CD4-positive, alpha-beta T cell treated with Interleukin-12 subunit alpha and Interleukin-12 subunit beta, for 1 hour (primary cell): ENCODE measurements at places on chromosomes 16 and 17.
A peak's percentile ranks its signal among the peaks of the same experiment; 100 is the strongest.

DNA sequence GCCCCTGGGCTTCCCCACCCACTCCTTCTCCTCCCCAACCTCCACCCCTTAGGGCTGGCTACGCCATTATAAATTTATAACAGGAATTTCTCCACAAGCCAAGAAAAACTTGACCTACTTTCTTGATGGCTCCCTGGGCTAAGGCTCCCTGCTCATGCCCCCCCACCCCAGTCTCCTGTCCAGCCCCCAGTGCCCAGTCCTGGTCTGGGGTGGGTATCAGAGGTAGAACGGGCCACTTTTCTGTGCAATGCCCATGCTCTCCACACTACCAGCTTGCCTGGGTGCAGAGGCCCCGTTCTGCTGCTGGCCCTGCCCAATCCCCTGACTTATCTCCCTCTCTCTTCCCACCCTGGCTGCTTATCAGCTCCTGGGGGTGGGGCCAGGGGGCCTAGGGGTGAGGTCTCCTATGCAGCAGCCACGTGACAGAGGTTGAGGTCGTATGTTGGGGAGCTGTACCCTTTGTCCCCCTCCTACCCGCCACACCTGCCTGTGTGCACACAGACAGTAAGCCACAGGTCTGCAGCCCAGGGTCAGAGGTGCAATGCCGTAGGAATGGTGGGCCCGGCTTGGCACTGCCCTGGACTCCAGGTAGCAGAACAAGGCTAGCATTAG lies 10.1 kb downstream of the THRA start:
- no peak for DNase-seq

GRCh38 chr16:931626-932500 lies 38.9 kb downstream of the LMF1 start:
- no peak for DNase-seq

GRCh38 chr17:78868391-78868790 lies 27.8 kb upstream of the USP36 start:
- no peak for DNase-seq

- no peak for DNase-seq
Observed at GRCh38 chr16:22130528-22130927, 31.8 kb upstream of the SDR42E2 start.

GRCh38 chr17:17119533-17119932 lies 77.3 kb downstream of the MPRIP start:
- peak; percentile 65 for DNase-seq

DNA sequence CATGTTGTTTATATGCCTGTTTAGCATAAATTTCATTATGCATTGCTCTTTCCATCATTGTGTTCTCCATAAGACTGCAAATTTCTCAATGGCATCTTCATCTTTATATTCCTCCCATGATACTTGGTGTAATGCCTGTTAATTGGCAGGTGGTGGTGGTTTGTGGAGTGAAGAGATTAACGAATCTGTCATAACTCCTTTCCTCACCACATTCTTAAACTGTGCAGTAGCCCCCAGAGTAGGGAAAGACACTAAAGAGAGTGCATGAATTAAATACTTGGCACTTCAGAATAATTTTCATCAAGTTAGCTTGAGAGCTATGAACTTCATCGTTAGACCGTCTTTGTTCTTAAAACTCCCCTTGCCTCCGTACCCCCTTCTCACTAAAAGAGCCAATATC lies 329.7 kb downstream of the HS3ST3B1 start:
- no peak for DNase-seq

DNA sequence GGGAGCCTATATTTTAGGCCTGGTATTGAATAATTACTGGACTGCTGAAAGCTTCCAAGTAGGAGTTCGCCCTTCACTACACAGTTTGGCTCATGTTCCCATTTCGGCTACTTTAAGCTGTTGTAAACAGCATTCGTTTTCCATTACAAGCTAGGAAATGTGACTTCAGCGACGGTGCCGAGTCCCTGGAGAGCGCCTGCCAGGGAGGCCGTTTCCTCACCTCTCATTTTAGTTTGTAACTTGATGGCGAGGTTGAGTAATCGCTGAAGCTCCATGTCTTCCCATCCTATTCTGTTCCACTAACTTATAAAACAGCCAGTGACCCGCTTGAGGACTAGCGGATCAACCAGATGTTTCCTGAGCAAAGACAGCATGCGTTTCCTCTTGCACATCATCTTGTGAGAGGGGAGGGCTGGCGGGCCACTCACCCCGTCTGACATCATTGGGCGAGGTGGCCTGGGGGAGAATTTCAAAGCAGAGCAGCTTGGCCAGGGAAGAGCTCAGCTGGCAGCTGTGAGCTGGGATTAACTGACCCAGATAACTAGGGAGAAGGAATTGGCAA lies 32.9 kb downstream of the PCTP start:
- no peak for DNase-seq

DNA sequence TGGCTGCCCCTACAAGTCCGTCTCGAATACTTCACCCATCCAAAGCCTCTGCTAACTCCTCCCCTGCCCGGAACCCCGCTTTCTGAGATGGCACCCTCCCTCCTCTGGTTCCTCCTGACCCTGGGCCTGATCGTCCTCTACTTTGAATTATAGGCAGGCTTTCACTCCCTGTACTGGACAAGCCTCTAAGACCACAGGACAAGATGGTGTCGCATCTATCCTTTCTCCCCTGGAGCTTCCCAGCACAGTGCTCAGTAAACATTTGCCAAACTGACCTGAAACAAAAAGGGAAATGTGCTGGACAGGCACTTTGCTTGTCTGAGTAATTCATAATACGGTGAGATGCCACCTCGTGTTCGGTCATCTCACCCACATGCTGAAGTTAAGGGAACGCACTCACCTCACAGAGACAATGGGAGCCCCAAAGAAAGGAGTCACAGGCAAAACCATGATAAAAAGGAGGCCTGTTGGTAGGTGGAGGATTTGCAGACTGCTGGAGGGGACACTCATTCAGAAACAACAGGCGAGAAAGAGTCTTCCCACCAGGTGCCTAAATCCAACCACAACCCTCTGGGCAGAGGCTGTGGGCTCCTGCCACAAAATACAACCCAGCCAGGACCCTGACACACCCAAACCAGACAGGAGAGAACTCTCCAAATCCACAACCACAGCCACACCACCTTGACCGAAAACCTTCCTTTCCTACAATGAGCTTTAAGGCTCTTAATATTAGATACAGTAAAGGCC lies 28.2 kb downstream of the SNN start:
- DNase-seq, result no peak

- DNase-seq, result no peak
Observed at GRCh38 chr16:11014136-11014535, 69.8 kb downstream of the CLEC16A start.

GRCh38 chr17:28747051-28747691 lies 3.4 kb downstream of the TRAF4 start:
- no peak for DNase-seq

DNA sequence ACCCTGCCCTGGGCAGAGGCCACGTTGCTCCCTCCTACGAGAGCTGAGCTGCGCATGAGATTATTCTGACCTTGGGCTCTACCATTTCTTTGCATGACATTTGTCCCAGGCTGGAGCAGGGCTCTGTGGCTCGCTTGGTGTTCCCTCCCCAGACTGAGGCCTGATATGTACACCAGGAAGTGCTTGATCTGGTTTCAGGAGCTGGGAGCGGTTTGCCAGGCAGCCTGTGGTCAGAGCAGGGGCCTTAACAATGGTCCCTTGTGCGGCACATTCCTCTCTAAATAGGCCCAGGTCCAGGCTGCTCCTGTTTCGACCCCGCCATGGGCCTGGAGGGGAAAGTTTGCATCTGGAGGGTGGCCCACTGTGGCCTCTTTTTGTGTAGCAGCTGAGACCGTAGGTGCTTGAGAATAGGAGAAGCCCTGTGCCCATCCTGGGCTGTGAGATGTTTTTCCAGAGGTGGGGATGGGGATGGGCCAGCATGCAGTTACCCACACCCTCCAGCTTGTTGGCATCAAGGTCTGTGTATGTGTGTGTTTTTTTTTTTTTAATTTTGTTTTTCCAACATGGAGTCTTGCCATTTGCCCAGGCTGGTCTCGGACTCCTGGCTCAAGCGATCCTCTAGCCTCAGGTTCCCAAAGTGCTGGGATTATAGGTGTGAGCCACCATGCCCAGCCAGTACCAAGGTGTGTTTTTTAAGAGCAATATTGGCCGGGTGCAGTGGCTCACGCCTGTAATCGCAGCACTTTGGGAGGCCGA lies 253.9 kb downstream of the SEC14L1 start:
- no peak for DNase-seq

GRCh38 chr16:78523212-78523985 lies 423.9 kb downstream of the WWOX start:
- no peak for DNase-seq

DNA sequence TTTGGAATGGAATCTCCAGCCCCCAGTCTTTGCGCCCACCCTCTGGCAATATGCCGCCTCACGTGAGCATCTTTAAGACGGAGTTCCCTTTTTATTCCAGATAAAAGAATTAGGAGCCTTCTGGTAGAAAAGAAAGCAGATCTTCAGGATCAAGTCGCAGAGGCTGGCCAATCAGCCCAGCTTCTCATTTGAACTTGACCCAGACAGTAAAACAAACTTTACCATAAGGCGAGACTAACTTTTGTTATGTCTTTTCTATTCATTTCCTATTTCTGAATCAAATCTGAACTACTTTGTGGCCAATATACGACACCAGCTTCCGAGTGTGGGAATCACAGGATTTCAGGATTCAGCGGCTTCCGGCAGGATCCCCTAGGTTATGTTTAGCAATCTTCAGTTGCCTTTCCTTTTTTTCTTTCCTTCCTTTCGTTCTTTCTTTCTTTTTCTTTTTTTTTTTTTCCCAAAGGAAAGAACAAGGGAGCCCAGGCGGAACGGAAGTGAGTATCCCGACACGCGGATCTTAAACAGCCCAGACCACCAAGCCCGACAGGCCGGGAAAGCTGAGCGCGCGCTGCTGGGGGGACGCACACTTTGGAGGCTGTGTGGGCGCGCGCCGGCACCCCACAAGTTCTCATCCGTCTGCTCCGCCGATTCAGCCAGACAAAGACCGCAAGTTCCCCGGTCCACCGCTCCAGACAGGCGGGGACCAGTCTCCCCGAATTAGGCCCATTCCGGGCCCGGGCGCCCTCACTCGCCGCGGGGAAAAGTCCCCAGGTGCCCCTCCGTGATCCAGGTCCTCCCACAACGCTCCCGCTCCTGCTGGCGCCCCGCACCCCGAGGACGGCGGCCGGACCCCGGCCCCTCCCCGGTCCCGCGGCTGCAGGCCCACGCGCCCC lies 633 bp downstream of the TBC1D16 start:
- peak; percentile 69 for DNase-seq

DNA sequence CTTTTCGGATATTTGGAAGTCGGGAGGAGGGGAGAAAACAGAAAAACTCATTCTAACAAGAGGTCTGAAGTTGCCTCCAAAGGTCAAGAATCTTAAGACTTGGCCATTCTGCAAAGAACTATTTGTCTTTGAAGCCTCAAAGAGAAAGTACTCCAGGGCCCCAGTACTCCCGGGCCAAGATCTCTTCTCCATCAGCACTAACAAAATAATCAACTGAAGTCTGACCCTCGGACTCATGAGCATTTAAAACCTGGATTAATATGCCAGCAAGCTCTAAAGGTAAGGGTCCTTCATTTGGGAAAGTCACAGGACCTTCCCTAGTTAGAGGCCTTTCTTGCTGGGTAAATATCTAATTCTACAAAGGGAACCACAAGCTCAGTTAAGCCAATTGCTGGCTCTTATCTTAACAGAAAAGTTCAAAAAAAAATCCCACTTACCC lies 4.5 kb downstream of the AXIN2 start:
- no peak for DNase-seq

GRCh38 chr16:426906-427249 lies 1.4 kb downstream of the RAB11FIP3 start:
- no peak for DNase-seq

GRCh38 chr17:56319531-56319930 lies 166.3 kb downstream of the ANKFN1 start:
- DNase-seq, result peak; percentile 10

GRCh38 chr16:68786685-68787418 lies 49.8 kb downstream of the CDH1 start:
- no peak for DNase-seq

GRCh38 chr17:8153031-8153451 lies 837 bp upstream of the PER1 start:
- no peak for DNase-seq

DNA sequence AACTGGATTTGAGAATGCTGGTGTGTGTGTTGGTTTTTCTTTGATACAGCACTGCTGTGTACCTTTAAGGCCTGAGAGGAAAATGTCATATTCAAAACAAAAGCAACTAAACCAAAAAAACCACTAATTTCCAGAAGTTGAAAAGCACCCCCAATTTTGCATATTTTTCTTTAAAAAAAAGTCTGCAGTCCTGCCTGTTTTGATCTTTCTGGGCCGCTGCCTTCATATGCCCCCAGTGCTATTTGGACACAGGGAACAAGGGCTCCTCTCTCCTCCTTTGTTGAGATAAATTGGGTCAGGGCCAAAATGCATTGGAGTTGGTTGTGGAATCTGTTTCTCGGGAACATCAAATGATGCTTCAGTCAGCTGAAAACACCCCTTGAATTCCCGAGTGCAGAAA lies 26.9 kb downstream of the GPT2 start:
- no peak for DNase-seq

GRCh38 chr17:27257031-27257357 lies 36.9 kb upstream of the WSB1 start:
- no peak for DNase-seq

GRCh38 chr17:49093131-49093530 lies 39.4 kb upstream of the B4GALNT2 start:
- DNase-seq, result no peak

DNA sequence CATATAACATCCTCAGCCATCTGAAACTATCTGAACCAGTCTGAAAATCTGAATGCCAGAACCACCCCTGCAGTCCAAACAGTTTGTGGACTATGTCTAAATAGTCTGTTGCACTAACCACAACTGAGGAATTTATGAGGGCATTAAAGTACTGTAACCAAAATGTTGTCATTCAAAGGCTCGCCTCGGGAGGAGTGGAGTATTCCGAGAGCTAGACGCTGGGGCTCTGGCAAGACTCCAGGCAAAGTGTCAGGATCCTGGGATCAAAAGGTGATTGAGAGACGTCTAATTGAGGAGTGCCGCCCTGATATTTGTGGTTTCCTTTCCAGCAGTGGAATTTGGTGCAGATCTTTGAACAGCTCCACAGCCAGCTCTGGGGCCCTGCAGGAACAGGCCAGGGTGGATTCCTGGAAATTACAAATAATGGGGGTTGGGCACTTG lies 142.9 kb upstream of the MYOCD start:
- no peak for DNase-seq

- DNase-seq, result no peak
Observed at GRCh38 chr16:79213214-79213613, 387.3 kb downstream of the MAF start.
